Inflammatory macrophage (primary cell): ENCODE measurements at places on chromosomes 12 and 14.

- DNase-seq: no peak
Measured at GRCh38 chr12:121515615-121516014, 65.2 kb downstream of the KDM2B start.

DNA sequence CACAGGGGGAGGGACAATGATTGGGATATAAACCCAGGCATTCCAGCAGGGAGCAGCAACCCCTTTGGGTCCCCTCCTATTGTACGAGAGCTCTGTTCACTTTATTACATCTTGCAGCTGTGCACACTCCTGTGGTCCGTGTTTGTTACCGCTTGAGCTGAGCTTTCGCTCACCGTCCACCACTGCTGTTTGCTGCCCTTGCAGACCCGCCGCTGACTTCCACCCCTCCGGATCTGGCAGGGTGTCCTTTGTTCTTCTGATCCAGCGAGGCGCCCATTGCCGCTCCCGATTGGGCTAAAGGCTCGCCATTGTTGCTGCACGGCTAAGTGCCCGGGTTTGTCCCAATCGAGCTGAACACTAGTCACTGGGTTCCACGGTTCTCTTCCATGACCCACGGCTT lies 64.1 kb downstream of the E2F7 start:
- DNase-seq: no peak

DNA sequence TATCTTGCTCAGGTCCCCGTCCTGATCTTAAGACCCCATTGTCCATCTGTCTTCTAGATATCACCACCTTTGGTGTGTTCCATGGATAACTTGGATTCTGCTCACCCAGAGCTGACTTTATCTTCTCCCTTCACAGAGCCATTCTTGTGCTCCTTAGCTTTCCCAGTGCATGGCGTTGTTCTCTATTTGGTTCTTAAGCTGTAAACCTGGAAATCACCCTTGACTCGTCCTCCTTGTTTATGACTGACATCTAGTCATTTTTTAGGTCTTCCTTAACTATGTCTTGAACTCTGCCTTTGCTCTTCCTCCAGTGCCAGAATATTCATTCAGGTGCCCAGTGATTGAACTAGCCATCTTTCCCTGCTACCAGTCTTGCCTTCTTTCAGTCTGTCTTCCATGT lies 11.7 kb downstream of the STK38L start:
- DNase-seq: no peak

GRCh38 chr12:42807766-42808165 lies 218.2 kb upstream of the PRICKLE1 start:
- no peak for DNase-seq

- DNase-seq: no peak
Measured at GRCh38 chr12:52155048-52155868, 36.6 kb downstream of the KRT80 start.

DNA sequence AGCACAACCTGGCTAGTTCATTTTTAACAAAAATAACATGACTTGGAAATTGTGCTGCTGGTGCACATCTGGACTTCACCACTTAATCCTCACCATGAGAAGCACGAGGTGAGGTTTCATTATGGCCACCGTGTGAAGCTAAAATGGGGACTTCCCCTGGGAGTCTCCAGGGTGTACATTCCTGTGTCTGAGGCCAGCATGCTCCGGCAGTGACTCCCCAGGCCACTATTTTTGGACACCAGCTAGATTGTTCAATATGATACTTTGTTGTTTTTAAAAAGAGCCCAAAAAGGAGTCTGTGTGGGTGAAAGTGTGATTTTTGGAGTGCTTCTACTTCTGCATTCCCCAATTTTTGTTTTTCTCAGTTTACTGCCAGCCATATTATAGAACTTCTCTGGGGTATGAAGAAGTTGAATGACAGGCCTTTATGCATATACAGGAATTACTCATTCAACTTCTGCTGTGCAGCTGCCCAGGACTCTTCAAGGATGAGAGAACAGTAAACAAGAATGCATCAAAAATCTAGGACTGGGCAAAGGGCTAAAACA lies 16.9 kb upstream of the AICDA start:
- peak; percentile 81 for DNase-seq

GRCh38 chr14:31969699-31970240 lies 107.3 kb upstream of the ARHGAP5 start:
- no peak for DNase-seq

GRCh38 chr12:40158592-40159111 lies 52.8 kb upstream of the SLC2A13 start:
- DNase-seq: peak; percentile 70

- DNase-seq: no peak
Measured at GRCh38 chr12:57626111-57626920, 6.7 kb downstream of the B4GALNT1 start.

DNA sequence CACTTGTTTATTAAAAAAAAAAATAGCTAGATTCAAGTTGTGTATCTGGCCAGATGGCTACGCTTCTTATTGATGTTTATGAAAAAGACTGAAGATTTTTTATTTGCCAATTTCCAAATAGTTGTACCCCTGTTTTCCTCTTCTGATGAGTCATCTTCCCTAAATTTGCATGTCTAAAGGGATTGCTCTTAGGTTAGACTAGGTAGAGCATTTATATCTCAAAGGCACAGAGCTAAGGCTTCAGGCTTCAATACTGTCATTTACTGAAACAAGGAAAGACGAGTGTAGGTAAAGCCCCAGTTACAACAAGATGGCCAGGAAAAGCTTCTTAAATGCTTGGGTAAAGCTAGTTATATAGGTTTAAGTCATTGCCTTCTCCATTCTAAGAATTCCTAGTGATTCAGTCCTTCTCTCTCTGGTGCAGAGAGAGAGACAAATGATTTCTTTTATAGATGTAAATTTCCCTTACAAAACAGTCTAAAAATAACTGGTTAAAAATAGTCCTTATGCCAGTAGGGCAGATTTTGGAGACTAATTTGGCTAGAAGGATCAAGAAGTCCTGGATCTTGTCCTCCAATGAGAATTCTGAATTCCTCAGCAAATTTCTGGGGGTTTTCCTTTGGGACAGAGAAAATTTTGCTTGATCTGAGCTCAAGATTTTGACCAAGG lies 26.1 kb downstream of the LEMD3 start:
- no peak for DNase-seq

- DNase-seq: no peak
Measured at GRCh38 chr14:102279688-102280348, 25.1 kb downstream of the MOK start.

DNA sequence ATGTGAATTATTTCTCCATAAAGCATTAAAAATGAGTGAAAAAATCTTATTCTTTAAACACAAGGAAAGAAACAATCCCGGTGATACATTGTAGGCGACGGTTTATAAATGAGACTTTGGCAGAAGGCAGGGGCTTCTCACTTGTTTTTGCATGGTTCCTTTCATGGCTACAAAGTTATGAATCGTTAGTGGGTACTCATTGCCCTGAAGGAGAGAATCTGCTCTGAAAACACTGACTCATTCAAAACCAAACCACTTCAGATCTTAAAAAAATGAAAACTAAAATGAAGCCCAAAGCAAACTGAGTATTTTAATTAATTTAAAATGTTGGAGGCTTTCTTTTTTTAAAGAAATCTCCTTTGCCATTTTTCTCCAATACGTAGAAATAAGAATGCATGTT lies 41.4 kb upstream of the AMIGO2 start:
- no peak for DNase-seq

GRCh38 chr12:14665354-14666348 lies 30.7 kb downstream of the GUCY2C start:
- DNase-seq: no peak

- no peak for DNase-seq
Measured at GRCh38 chr14:98408713-98409112, 863.3 kb downstream of the BCL11B start.

GRCh38 chr12:60724475-60724874 lies 1128.6 kb downstream of the SLC16A7 start:
- DNase-seq: no peak

DNA sequence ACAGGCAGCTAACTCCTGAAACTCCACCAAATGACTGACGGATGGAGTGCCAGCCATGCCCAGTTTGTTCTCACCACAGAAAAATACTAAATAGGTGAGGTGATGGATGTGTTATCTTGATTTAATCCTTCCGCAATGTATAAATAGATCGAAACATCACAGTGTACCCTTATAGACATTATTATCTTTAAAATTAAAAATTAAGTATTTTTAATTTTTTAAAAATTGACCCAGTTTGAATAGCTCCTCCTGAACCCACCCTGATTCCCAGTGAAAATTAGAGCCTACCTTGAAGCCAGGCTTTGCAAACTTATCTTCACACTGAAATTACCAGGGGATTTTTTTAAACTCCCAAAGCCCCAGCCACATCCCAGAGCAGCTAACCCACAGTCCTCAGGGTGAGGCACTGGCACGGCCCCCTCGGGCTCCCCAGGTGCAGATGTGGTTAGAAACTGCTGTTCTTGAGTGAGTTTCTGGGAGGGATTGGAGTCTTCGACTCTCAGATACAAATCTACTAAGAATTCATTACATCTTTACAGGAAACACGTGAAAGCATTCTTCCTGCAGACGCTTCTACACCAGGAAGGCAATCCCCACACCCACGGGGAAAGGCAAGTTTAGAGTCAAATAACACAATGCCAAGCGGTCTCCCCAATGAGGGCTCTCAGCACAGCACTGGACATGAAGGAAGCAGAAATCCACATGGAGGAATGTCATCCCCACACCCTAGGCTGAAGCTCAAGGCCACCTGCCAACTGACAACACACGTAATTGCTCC lies 126.4 kb downstream of the RIMBP2 start:
- no peak for DNase-seq

- DNase-seq: no peak
Measured at GRCh38 chr12:85814741-85815140, 21.5 kb downstream of the RASSF9 start.

DNA sequence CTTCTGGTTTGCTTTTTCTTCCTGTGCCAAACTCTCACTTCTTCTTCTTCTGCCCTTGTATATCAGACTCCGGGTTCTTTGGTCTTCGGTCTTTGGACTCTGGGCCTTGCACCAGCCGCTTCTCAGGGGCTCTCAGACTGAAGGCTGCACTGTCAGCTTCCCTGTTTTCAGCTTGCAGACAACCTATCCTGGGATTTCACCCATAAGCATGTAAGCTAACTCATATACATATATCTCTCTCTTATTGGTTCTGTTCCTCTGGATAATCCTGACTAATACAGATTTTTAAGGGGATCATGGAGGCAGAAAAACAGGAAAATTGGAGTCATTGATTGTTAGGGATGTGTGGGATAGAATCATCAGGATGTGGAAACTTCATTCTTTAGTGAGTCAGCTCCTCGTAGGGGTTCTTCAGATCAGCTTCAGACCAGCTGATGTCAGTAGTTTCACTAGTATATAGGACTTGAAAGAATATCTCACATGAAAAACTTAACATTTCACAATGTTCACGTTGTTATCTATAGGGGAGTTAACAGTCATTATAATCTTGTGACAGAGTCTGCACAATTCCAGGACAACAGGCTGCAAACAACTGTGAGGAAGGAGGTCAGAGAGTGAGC lies 102.9 kb downstream of the RASSF9 start:
- no peak for DNase-seq
